ENCODE measurements at places on chromosomes 3 and 15. TPM values are rescaled to one million over a fixed set of nuclear protein-coding genes. Genes with fewer than 3 reads are reported as not detected.

Gene PPP1R2
- total RNA-seq: 91.8 TPM

Gene CADM2
- total RNA-seq: 0.21 TPM

Gene KIF23
- 63.5 TPM for total RNA-seq

Gene ATP13A5
- not detected for total RNA-seq

Gene CLDN11
- total RNA-seq: not detected

Gene SUSD5
- not detected for total RNA-seq

Gene OIP5
- total RNA-seq: 23.0 TPM

Gene PPP2R3A
- 0.49 TPM for total RNA-seq

Gene CRTAP
- 34.2 TPM for total RNA-seq

Gene SNTN
- total RNA-seq: not detected

Gene RAD51
- 67.7 TPM for total RNA-seq

Gene CHSY1
- total RNA-seq: 37.0 TPM

DNA sequence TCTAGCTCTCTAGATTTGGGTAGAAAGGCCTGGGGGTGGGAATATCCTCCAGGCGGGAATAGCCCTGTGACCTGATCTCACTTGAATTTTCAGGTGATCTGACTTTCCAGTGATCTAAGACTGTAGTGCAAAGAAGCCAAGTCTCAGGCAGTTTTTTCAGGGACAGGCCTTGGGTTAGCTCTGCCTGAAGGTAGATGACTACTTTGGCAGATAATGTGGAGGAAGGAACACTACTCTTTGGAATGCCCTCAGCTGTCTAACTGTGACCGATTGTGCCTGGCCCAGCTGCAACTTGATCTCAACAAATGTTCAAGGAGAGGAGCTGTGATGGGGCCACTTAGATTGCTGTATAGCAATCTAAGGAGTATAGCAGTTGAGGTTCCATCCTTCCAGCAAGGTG, 193.7 kb downstream of the TCF12 start:
- DNase-seq: no peak

GRCh38 chr15:71374607-71375352, 259.5 kb downstream of the THSD4 start:
- DNase-seq: no peak

DNA sequence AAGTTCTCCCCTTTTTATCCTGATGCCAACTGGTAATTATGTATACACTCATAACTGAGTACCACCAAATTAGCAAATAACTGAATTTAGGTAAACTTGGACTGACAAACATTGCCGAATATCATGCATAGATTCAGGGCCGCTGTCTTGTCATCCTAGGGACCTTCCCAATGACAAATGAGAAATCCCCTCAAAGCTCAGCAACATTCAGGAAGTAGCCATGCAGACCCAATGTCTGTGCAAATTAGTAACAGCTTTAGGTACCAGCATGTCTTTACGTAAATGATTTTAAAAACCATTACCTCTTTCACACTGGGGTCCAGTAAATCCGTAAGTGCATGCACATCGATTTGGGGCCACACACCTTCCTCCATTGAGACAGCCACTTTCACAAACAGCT, 49.5 kb downstream of the FBN1 start:
- DNase-seq: no peak

DNA sequence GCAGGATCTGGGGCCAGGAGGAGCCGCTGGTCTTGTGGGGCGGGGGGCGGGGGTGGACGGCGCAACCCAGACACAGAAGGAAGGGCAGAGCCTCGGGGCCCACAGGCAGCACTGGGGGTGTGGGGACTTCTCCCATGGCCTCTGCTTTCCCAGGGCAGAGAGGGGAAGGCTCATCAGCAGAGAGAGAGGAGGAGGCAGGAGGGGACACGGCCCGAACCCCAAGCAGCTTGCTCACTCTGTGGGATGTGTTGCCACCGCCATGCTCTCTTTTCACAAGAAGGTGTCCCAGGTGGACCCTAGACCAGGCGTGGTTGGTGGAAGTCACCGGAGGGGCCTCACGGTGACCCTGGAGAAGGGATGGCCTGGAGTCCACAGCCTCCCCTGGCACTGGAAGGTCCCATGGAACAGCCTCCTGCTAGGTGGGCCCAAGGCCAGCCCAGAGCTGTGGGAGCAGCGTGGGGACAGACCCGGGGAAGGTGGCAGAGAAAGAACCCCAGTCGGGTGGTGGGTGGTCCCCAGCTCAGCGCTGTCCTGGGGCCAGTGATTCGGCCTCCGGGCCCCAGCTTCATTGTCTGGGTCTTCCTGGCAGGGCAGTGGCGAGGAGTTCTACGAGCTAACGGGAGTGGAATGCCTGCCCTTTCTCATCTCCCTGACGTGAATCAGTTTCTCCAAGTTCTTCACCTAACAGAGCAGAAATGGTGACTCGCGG, 46.8 kb upstream of the PCSK6 start:
- DNase-seq: no peak

GRCh38 chr15:81530271-81530691, 156.3 kb upstream of the TMC3 start:
- no peak for DNase-seq

- no peak for DNase-seq
These were observed 99.9 kb downstream of the LINGO1 start for GRCh38 chr15:77532846-77533245.

- no peak for DNase-seq
These were observed 570.4 kb downstream of the SI start for GRCh38 chr3:164507886-164508285.

- DNase-seq: no peak
These were observed 142.5 kb downstream of the XXYLT1 start for GRCh38 chr3:195128255-195129071.

- DNase-seq: no peak
These were observed 4.6 kb downstream of the SEMA7A start for GRCh38 chr15:74428970-74429780.

GRCh38 chr15:90774731-90775514, 57.8 kb downstream of the BLM start:
- no peak for DNase-seq

GRCh38 chr3:194833114-194833910, 147.6 kb downstream of the FAM43A start:
- DNase-seq: no peak

- no peak for DNase-seq
These were observed 36.8 kb upstream of the CNTN3 start for GRCh38 chr3:74651292-74651691.

GRCh38 chr3:17258823-17259436, 374.2 kb downstream of the PLCL2 start:
- no peak for DNase-seq

DNA sequence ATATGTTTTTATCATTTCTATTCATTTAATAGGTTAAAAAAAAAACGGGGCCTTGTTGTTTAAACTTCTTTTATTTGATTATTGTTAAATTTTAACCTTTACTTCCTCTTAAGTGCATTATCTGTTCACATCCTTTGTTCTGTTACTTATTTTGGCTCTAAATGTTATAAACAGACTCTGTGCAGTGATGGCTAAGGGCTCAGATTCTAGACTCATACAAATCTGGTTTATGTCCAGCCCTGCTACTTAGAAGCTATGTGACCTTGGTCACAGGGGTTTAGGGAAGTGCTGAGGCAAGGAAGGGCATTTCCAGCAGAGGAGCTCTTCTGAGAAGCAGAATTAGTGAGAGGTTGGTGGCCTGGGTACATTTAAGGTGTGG, 55.3 kb upstream of the VILL start:
- no peak for DNase-seq

DNA sequence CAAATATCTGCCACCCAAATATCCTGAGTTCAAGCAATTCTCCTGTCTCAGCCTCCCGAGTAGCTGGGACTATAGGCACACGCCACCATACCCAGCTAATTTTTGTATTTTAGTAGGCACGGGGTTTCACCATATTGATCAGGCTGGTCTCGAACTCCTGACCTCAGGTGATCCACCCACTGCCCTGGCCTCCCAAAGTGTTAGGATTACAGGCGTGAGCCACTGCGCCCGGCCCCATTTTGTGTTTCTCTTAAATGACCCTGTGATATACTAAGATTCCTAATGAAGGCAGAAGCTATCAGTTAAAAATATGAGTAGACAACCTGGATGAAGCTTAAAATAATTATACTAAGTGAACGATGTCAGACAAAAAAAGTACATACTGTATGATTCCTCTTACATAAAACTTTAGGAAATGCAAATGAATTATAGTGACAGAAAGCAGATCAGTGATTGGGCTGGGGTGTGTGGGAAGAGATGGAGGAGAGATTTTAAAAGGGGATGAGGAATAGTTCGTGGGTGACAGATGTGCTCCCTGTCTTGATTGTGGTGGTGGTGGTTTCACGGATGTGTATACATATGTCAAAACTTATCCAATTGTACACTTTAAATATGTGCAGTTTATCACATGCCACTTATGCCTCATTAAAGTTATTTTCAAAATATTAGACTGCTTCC, 3.8 kb upstream of the KLHL40 start:
- DNase-seq: no peak

DNA sequence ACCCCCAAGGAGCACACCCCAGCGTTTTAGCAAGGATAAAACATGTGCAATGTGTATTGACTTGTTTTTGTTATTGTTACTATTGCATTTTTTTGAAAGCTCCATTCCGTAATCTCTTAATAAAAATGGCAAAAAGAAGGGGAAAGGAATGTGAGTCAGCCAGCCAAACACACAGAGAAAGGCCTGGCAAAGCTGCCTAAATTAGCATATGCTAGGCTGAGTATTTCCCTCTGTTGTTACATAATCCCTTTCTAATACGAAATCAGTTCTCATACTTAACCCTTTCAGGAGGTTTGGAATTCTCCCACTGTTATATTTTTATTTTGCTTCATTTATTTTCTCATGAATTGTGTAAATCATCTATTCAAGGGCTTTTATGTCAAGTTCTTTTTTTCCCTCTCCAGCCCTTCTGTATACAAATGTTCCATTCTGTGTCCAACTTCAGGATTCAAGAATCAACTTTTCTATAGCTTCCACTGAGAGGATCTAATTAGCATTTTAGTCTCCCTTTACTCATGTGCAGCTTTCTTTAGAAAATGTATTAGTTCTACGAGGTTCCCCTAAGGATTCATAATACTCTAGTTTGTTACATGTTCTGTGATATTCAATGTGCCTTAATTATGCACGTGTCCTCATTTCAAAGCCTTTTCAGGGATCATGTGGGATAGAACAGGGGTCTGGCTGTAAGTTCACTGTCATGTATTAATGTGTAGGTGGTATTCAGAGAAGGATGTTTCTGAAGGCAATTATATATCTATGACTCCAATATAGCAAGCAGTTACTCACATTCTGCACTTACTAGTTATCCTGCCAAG, 9.2 kb downstream of the CADM2 start:
- no peak for DNase-seq

DNA sequence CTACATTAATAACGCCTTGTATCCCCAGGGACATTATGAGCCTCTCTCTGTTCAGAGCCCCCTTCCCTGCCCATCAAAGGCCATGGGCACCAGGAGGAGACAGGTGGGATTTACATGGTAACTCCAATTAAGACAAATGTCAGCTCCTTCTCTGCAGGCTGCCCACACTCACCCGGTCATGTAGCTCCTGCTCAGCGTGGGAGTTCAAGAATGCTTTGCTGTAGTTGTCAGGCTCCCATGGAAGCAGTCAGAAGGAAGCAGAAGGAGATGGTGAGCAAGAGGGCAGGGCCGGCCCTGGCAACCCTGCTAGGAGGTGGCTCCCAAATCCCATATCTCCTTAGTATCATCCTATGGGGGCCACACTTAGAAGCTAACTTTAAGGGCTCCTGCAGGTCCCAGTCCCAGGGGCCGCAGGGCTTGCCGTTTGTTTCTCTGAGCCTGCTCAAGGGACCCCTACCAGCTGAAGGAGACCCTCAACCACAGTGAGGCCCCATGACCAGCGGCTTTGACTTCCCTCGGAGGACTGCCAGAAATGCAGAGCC, 218.4 kb upstream of the TLE3 start:
- no peak for DNase-seq

DNA sequence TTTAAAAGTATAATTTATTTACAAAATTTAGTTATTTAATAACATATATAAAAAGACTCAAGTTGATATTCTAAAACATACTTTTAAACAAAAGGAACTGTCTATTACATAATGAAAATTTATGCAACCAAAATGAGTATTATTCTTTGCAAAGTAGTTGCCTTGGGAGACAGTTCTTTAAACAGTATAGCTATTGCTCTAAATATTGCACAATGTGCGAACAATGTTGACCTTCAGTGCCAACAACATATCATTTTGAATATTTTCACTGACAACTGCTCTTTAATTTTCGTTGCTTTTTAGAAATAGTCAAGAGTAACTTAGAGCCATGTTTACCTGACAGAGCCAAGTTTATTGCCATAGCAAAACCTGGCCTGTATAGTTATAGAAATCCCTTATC, 124.9 kb downstream of the ZBTB20 start:
- DNase-seq: no peak

- DNase-seq: no peak
These were observed 15.2 kb downstream of the CA12 start for GRCh38 chr15:63366451-63366850.

- no peak for DNase-seq
These were observed 4.0 kb downstream of the RAB11A start for GRCh38 chr15:65873256-65873655.

DNA sequence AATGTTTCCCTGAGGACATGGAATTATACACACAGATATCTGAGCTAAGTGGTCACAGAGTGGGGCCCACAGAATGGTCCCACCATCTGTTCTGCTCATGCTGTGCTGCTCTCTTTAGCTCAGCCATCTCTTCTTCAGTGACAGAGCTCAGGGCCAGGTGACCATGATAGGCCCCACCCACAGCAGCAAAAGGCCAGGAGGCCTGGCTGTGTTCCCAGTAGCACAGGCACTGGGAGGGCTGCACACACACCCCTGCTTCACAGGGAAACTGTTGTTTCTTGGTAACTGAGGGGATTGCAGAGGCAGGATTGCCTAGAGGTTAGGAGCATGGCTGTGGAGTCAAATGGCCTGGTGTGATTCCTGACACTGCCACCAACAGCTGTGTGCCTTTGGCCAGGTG, 4.8 kb upstream of the FBXW12 start:
- no peak for DNase-seq

- DNase-seq: no peak
These were observed 162.4 kb downstream of the ADAMTSL3 start for GRCh38 chr15:83816124-83816883.

DNA sequence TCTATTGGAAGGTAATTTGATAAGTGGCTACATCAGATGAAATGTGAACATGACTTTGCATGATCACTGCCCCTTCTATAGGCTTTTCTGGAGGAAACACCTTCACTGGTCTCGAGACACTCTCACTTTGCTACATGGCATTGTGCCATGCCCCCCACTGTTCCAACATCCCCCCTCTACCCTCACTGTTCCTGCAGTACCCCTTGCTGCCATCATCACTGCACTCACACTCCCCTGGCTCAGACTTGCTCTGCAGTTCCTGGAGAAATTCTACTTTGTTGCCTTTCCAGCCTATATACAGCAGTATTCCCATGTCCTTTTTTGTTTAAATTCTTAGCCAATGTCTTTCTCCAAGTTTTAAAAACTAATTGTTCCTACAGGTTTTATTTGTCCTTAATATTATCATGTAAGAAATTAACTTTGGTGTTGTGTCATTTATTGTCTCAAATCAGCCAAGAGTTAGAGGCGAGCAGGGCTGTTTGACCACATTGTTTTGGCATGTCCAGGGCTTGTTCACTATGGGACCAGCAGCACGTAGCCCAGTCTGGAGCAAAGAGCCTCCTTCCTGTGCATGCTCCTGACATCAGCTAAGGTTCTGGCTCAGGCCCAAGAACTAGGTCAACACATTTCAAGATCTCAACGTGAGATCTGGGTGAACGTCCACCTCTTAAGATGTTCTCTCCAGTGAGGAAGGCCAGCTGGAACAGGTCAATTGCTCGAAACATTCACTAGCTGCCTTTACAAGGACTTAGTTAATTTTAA, 246.4 kb downstream of the SLC9A9 start:
- DNase-seq: no peak

All from activated naive CD8-positive, alpha-beta T cell treated with anti-CD3 and anti-CD28 coated beads for 36 hours (primary cell).